ENCODE measurements at places on chromosomes 16 and 17.

GRCh38 chr17:18224387-18225120 lies 881 bp upstream of the LLGL1 start:
- no peak for DNase-seq

- DNase-seq: no peak
These were observed 712.8 kb downstream of the CDH8 start for GRCh38 chr16:61323456-61323855.

- no peak for DNase-seq
These were observed 18.5 kb downstream of the SEC14L5 start for GRCh38 chr16:4976611-4977145.

GRCh38 chr16:30067584-30067916 lies 2.0 kb downstream of the ALDOA start:
- no peak for DNase-seq

GRCh38 chr16:50114357-50115129 lies 38.6 kb upstream of the TENT4B start:
- DNase-seq: no peak

DNA sequence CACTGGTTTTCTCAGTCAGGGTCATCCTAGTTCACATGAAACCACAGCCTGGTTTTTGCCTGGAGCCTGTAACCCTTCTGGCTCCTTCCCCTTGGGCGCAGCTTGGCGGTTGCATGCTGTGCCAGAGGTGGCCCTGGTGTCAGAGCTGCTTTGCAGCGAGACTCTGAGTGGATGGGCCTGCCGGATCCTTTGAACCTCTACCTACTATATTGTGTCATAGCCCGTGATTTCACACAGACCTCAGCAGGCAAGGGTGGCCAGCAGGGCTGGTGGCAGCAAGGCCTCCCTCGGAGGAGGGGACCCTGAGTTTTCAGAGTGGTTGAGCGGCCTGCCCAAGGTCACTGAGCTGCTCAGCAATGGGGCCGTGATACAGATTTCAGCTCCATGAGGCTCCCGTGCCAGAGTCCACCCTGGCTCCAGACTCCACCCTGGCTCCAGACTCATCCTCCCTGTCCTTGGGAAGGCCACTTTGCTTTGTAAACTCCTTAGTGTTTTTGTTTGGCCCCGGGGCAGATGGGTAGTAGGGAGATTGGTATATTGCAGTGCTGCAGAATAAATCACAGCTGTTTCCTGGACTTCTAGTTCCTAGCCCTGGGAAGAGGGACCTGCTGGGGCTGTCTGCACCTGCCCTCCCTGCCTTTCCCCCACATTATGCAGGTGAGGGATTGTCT lies 9.7 kb downstream of the MPRIP start:
- no peak for DNase-seq

- no peak for DNase-seq
These were observed 2.5 kb upstream of the PER1 start for GRCh38 chr17:8154608-8155155.

- DNase-seq: peak; percentile 67
These were observed 2.4 kb upstream of the ENPP7 start for GRCh38 chr17:79728169-79728907.

GRCh38 chr17:79707931-79708891 lies 22.5 kb upstream of the ENPP7 start:
- DNase-seq: peak; percentile 20

Data from stimulated activated CD8-positive, alpha-beta memory T cell treated with anti-CD3 and anti-CD28 coated beads, Interleukin-15, amount 100 ng/mL, for 4 hours (primary cell).